ENCODE measurements at places on chromosomes 13 and 19. TPM values are rescaled to one million over a fixed set of nuclear protein-coding genes. Genes with fewer than 3 reads are reported as not detected.

Gene PLD3
- total RNA-seq, result 258 TPM

Gene CYP4F22
- 0.21 TPM for total RNA-seq

Gene RASIP1
- 1.4 TPM for total RNA-seq

Gene NKPD1
- total RNA-seq, result 0.13 TPM

Gene DIAPH3
- 8.0 TPM for total RNA-seq

Gene NPAS1
- total RNA-seq, result 5.8 TPM

Gene KLK6
- 1.1 TPM for total RNA-seq

Gene TMEM255B
- 1.1 TPM for total RNA-seq

Gene PROSER3
- 31.4 TPM for total RNA-seq

Gene DAND5
- not detected for total RNA-seq

Gene UBE2S
- total RNA-seq, result 626 TPM

Gene SMIM24
- 1.4 TPM for total RNA-seq

Measured in A549 treated with ZK216348 at 1 μM for 4 hours (cell line).